Esophagus mucosa (tissue), 1 donor: ENCODE measurements at places on chromosomes 7 and 10. TPM values are rescaled to one million over a fixed set of nuclear protein-coding genes. Genes with fewer than 3 reads are reported as not detected.

DNA sequence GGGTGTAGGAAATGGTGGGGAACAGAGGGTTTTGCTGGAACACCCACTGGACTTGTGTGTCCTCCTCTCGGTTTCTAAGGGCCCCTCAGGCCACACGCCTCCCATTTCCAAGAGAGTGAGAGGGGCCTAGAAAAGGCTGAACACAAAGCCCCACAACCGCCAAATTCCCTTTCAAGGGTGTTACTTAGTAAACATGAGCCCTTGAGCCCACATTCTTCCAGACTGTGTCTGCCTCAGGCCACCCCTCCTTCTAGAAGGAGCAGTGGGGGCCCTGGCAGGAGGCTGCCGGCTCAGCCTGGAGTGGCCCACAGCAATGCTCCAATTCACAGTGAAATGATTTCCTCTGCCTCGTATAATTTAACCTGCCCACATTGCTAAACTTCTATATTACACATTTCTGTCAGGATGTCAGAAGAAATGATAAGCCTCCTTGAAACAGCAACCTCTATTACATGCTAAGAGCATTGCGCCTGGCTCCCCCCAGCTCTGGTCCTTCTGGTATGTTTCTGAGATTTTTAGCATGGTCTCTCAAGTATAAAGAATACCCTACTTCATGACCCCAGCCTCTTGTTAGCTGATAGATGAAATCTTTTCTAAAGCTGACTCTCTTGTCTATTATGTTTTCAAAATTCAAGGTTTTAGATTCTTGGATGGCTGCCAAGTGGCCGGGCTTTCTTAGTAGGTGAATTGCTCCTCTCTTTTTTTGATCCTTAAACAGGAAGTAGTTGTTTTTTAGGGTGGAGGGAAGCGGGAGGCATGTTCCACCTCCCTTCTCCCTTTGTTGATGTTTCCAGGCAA, 673.9 kb upstream of the GALNT17 start:
- ATAC-seq, result no peak

GRCh38 chr10:118808601-118809356, 54.0 kb upstream of the CACUL1 start:
- ATAC-seq, result no peak

- ATAC-seq, result no peak
Observed at GRCh38 chr10:117071286-117072050, 66.5 kb upstream of the SHTN1 start.

- no peak for ATAC-seq
Observed at GRCh38 chr10:73083221-73083620, 13.4 kb downstream of the P4HA1 start.

- ATAC-seq, result no peak
Observed at GRCh38 chr7:43771128-43771527, 12.6 kb downstream of the BLVRA start.

The PYROXD2 gene
- 1.5 TPM for total RNA-seq

The AQP1 gene
- 42.3 TPM for total RNA-seq

The EPO gene
- not detected for total RNA-seq

The SLC39A12 gene
- 0.08 TPM for total RNA-seq

The ALOX5 gene
- total RNA-seq, result 4.1 TPM

The SSMEM1 gene
- total RNA-seq, result not detected
